ENCODE measurements at places on chromosomes 5 and 9.

- DNase-seq: no peak
These were observed 1785.5 kb downstream of the EFNA5 start for GRCh38 chr5:105885266-105885665.

DNA sequence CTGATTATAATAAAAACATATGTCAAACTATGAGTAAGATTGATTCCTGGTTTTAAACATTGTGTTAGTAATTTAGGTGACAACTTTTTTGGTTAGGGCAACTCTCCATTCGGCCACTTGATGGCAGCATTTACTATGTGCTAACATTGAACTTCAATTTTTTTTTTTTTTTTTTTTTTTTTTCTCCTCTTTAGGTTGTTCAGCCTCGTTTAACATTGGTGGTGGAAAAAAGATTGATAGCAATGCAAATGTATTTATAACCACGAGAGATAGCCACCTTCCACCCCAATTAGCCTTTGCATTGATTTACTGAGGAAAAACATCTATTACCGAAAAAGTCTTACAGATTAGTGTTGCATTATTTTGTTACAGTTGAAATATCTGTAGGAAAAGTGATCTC, 159.1 kb downstream of the CSNK1G3 start:
- no peak for DNase-seq

DNA sequence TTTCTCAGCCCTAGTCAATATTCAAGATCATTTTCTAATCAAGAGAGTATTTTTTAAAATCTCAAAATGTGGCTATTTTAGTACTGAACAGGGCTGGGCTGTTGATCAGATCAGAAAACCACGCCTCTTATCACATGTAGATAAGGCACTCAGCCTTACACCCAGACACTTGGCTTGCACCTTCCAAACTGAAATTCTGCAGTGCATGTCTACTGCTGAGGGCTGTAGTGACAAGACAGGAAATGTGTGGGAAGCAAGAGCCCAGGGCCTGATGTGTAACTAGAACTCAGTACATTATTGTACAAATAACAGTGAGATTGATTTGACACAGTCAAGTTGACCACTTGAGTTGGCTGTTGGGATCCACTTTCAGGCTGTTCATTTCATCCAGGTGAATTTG, 48.6 kb downstream of the UBE2QL1 start:
- DNase-seq: no peak

GRCh38 chr5:83547161-83547560, 75.6 kb downstream of the VCAN start:
- DNase-seq: no peak

- DNase-seq: no peak
These were observed 213.6 kb downstream of the DAB2IP start for GRCh38 chr9:121865060-121865459.

GRCh38 chr5:83430130-83431010, 41.2 kb upstream of the VCAN start:
- DNase-seq: peak; percentile 9

GRCh38 chr5:102760815-102761214, 5.7 kb downstream of the PAM start:
- DNase-seq: no peak

DNA sequence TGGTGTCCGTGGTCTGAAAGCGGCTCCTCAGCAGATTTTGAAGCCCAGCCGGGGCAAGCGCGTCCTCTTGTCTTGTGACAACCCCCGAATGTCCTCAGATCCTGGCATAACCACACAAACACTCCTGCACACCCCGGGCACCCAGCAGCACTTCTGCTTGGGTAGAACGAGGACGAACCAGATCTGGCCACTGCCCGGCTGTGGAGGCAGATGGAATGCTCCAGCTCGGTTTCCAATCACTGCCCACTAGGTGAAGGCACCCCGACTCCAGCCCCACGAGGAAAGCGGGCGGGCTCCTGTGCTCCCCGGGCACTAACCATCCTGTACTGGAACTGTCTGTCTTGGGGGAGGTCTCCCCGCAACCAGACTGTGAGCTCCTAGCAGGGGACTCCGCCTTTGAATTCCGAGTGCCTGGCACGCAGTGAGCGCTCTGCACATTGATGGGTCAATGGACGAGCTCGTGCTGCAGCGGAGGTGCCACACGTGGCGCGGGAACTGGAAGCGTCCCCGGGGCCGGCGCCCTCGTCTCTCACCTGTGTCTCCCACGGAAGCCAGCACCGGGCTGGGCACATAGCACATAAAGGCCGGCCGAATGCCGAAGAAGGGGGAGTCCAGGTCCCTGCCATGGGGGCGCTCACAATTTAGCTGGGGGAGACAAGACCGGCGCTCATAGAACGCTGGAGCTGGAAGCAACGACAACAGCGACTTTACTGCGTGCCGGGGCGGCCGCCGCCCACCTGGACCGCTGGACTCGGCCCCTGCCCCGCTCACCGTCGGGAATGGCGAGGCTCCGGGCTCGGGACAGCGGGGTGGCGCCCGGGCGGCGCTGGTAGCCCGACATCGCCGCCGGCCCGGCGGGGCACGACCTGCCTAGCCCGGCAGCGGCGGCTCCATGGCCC, 608 bp downstream of the ENTR1 start:
- peak; percentile 7 for DNase-seq

DNA sequence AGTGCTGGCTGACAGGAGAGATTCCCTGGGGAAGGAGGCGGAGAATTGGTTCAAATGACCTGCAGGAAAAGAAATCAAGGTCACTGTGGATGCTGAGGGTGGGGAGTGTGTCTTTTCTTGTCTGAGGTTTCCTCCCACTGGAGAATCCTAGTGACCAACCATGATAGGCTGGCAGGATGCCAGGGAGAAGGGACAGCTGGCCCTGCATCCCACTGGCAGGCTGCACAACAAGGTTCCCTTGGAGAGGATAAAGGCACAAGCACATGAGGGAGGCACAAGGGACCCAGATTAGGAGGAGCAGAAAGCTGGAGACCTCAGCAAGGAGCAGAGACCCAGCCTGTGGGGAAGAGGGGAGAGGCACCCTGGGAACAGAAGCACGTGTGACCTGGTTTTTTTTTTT, 11.4 kb upstream of the ZDHHC12 start:
- no peak for DNase-seq

DNA sequence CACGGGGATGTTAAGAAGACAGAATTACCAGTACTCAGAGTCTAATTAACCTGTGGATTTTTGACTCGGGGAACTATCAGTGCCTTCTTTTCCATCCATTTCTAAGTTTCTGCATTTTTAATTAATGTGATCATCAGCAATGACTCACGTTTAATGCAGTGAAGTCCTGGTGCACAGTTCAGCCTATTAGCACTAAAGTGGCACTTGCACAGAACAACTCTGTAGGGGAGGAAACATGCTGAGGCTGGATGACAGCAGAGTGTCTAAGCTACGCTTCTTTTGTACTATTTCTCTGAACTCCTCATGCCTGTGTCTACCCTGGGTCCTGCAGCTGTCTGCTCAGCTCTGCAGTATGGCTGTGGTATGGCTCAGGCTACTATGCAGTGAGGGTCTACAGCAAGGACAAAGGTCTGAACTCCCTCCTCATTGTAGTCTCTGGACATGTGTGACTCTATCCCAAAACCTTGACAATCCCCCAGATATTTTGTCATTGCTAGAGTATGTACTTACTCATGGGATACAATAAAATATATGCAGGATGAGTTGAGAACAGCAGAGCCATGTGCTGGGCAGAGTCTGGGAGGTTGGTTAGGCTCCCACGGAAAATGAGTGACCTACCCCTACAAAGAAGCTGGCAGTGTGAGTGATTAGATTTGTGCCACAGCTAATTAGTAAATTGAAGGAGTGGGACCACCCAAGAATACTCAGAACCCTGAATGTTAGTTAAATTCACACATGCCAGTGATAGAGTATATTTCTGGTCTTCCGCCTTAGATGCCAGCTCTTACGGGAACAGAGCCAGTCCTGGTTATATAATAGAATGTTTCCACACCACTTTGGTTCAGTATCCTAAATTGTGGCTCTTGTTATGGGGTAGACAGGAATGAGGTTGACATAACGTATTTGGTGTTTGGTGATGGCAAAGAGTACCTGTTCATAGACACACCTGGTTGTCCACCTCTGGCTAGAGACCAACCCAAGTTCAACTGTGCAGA, 148.0 kb downstream of the GHR start:
- DNase-seq: no peak

- DNase-seq: no peak
These were observed 87.3 kb upstream of the PCSK5 start for GRCh38 chr9:75803130-75803529.

- no peak for DNase-seq
These were observed 197.1 kb upstream of the HMHB1 start for GRCh38 chr5:143614831-143615230.

GRCh38 chr5:7884491-7885267, 15.7 kb downstream of the MTRR start:
- DNase-seq: no peak

GRCh38 chr5:97125125-97125683, 17.2 kb downstream of the LIX1 start:
- DNase-seq: no peak

DNA sequence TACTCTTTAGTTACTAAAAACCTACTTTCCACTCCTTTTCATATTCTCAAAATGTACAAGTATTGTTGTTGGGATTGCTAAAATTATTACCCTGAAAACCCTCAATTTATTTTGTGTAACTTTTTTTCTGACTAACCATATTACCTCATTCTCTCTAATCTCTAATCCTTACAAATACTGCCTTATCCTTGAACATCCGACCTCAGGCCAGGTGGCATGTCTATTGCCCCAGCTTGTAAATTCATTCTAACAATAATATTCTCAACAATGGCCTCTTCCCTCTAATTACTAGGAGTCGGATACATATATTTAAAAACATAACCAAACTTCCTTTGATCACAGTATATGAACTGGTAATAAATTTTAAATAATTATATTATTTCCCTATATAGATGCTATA, 25.8 kb downstream of the ARL15 start:
- no peak for DNase-seq

GRCh38 chr5:122704247-122705036, 70.4 kb upstream of the SNX2 start:
- peak; percentile 8 for DNase-seq

- DNase-seq: no peak
These were observed 83.3 kb downstream of the GIN1 start for GRCh38 chr5:103036601-103037000.

GRCh38 chr5:24693609-24694008, 48.8 kb upstream of the CDH10 start:
- no peak for DNase-seq

DNA sequence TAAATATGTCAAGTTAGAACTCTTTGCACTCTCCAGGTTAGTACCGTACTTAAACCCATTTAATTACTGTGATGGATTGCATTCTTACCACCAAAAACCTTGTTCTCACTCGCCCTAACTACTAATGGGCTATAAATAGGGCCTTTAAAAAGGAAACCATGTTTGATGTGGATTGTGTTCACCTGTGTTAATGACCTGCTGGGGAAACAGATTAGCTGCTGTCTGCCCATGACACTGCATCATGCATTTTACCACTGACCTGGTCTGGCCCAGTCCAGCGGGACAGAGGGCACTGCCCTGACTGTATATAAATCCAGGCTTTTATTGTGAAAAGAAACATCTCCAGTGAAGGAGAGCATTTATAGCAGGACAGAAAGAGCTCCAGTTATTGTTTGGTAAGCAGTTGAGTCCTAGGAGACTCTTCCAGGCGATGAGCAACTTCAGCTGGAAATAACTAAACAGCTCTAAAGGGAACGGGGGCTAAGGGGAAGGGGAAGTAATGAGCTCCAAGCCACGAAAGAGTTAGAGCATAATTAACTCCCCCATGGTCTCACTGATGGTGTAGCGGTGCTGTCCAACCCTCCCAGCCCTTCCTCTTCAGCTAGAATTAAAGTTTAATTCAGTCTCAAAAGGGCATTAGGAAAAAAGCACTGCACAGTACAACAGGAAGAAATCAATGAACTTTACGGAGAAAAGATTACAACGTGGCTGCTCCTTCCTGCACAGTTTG, 303.1 kb downstream of the ENC1 start:
- no peak for DNase-seq

All from hematopoietic multipotent progenitor cell treated with erythropoietin and hydrocortisone succinate and interleukin-3 and kit ligand, for 17 days (in vitro differentiated cells).